Effector CD4-positive, alpha-beta T cell (primary cell): ENCODE measurements at places on chromosomes 1 and 21.

- no peak for DNase-seq
Measured at GRCh38 chr1:160096274-160097116, 1.9 kb downstream of the IGSF8 start.

DNA sequence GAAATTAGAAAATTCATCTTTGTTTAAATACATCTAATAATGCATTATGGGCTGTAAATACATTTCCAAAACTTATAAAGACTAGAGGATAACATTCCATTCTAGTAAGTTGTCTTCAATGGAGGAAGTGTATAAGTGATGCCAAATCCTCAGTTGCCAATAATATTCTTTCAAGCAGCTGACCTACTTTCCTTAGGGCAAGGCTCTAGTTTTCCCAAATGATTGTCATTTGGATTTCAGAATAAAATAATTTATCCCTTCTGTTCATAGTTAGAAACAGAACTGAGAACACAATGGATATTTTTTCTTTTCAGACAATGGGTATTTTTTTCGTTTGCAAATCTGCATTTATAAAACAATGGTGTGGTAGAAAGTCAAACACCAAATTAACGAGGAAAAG, 354.9 kb upstream of the ADAMTS5 start:
- DNase-seq: no peak

DNA sequence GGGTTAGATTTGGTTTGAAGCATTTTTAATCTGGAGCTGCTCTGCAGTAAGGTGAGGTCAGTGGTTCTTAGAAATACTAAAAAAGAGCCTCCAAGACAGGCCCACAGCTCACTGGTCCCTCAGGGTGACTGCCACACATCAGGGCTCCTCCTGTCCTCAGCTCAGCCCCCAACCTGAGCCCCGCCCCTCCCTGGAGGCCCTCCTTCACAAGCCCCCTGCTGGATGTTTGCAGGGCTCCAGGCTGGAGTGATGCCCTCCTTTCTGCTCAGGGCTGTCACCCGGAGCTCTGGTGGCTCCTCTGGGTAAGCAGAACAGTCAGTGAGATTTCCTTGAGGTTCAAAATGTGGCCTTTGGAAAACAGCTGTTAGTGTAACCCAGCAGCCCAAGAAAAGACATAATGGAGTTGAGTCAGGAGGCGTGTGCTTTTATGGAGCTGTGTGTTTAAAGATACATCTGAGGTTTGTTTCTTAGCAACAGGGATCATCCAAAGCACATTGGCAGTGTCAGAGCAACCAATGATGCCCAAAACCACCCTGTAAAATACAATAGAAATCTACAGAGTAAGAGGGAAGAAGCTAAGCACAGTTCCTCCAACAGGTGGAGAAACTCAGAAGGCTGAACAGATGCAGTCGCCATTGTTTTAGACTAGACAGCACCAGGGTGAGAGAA, 21.4 kb downstream of the STUM start:
- no peak for DNase-seq

GRCh38 chr1:17886386-17886785, 131.3 kb downstream of the ACTL8 start:
- DNase-seq: no peak

- no peak for DNase-seq
Measured at GRCh38 chr1:245301162-245301580, 146.4 kb downstream of the KIF26B start.

- no peak for DNase-seq
Measured at GRCh38 chr1:171877701-171878100, 36.4 kb downstream of the DNM3 start.

- no peak for DNase-seq
Measured at GRCh38 chr1:219987325-219987724, 59.0 kb upstream of the SLC30A10 start.

GRCh38 chr21:37896788-37897187, 19.5 kb downstream of the KCNJ6 start:
- no peak for DNase-seq

GRCh38 chr21:31514598-31514997, 144.9 kb upstream of the SOD1 start:
- no peak for DNase-seq

GRCh38 chr1:2533365-2533764, 3.3 kb upstream of the HES5 start:
- DNase-seq: no peak

GRCh38 chr1:150233359-150234308, 2.3 kb downstream of the ANP32E start:
- DNase-seq: no peak

DNA sequence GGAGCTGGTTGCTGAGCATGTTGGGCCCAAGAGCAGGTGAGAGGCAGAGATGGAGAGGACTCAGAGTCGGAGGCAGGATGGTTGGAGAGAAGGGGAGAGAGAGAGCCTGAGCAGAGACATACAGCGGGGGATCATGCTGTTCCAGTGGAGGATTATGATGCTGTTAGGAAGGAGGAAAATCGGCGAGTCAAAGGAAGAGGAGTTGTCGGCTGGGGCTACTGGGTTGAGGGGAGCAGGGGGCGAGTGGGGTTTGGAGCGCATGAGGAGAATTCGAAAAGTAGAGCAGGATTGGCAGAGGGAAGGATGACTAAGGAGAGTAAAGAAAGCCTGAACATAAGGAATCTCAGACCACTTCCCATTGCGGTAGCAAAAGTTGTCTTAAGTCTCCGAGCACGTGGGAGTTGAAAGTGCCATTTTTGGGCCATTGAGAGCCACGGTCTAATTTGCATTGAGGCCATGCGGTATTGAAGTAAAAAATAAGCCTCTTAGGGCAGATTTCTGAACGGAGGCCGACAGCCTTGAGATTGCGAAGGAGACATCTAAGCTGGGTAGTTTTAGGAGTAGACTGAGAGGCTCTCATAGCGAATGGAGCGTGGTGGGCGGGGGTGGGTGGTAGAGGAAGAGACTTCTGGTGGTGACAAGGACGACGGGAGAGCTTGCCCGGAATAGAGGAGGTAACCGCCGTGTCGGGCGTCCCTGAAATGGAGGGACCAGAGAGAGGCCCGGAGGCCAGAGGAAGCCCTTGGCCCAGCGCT, 140.4 kb upstream of the ETV3 start:
- DNase-seq: no peak

DNA sequence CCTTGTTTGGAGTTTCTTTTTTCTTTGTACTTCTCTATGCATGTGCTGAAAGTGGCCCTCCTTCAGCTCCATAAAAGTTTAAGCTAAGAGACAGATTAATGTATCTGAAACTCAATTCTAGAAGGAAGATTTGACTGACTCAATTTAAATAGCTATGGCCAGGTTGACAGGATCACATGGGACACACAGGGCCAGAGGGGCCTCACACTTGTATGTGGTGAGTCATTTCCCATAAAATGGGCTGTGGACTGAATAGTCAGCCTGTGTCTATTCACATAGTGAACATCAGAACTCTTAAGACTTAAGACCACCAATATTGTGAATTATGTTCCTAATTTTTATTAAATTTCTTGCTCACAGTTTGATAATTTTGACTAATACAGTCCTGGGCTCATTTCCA, 45.7 kb upstream of the DEPDC1 start:
- no peak for DNase-seq

- DNase-seq: no peak
Measured at GRCh38 chr1:229328598-229329362, 14.1 kb downstream of the CCSAP start.

GRCh38 chr1:170262276-170262939, 116.6 kb downstream of the NTMT2 start:
- DNase-seq: no peak
